Fibroblast of the aortic adventitia (primary cell): ENCODE measurements at places on chromosomes 3 and 15. TPM values are rescaled to one million over a fixed set of nuclear protein-coding genes. Genes with fewer than 3 reads are reported as not detected.

Gene THPO
- 0.49 TPM in 1 of 2 replicates, not detected in the other for total RNA-seq

Gene PROS1
- total RNA-seq, result 57.1 and 109 TPM in 2 replicates

Gene CCK
- total RNA-seq, result 2.3 TPM in 1 of 2 replicates, not detected in the other

Gene CHST13
- 0.09 TPM in 1 of 2 replicates, not detected in the other for total RNA-seq

Gene HRG
- total RNA-seq, result not detected in 2 replicates

Gene TGFBR2
- total RNA-seq, result 119 and 393 TPM in 2 replicates

Gene SI
- not detected in 2 replicates for total RNA-seq

Gene GP9
- not detected in 2 replicates for total RNA-seq

Gene SLC2A2
- not detected in 2 replicates for total RNA-seq

Gene CHRNA7
- 0.18 TPM in 1 of 2 replicates, not detected in the other for total RNA-seq

Gene MESP1
- total RNA-seq, result 0.45 and 0.49 TPM in 2 replicates

Gene IDH3A
- 53.8 and 60.8 TPM in 2 replicates for total RNA-seq

Gene GOLGA6L10
- 0.45 and 0.49 TPM in 2 replicates for total RNA-seq

Gene PPARG
- total RNA-seq, result 11.1 and 39.4 TPM in 2 replicates

Gene RASGRF1
- total RNA-seq, result not detected in 2 replicates

Gene AMIGO3
- 0.27 and 0.65 TPM in 2 replicates for total RNA-seq

Gene DGKG
- 0.08 and 0.27 TPM in 2 replicates for total RNA-seq

Gene GABRG3
- not detected in 2 replicates for total RNA-seq

Gene NCKIPSD
- total RNA-seq, result 8.1 and 20.0 TPM in 2 replicates

Gene FRMD4B
- 0.81 and 1.6 TPM in 2 replicates for total RNA-seq

Gene GPR15
- total RNA-seq, result not detected in 2 replicates

Gene TRAIP
- total RNA-seq, result 1.3 and 7.7 TPM in 2 replicates

Gene FSIP1
- total RNA-seq, result 1.4 and 4.2 TPM in 2 replicates

Gene DPPA4
- not detected in 2 replicates for total RNA-seq

Gene CD200R1
- not detected in 2 replicates for total RNA-seq

Gene MAGEF1
- total RNA-seq, result 16.8 and 20.1 TPM in 2 replicates

Gene RARB
- total RNA-seq, result 3.1 and 4.2 TPM in 2 replicates

Gene DNAJC19
- 23.1 and 29.5 TPM in 2 replicates for total RNA-seq

Gene RASL12
- total RNA-seq, result 1.7 and 1.9 TPM in 2 replicates

Gene ACKR2
- total RNA-seq, result under 0.01 and 0.41 TPM in 2 replicates

Gene ROPN1
- total RNA-seq, result not detected in 2 replicates

Gene RSL24D1
- total RNA-seq, result 131 and 149 TPM in 2 replicates

Gene ADCY5
- under 0.01 and 0.41 TPM in 2 replicates for total RNA-seq

Gene DOCK3
- 0.36 and 0.41 TPM in 2 replicates for total RNA-seq

Gene RRP9
- 16.3 and 16.9 TPM in 2 replicates for total RNA-seq

Gene RFX7
- total RNA-seq, result 4.1 and 9.5 TPM in 2 replicates

Gene PLA2G4F
- total RNA-seq, result not detected in 2 replicates

Gene REC114
- not detected in 2 replicates for total RNA-seq

Gene CEP70
- total RNA-seq, result 14.6 TPM in 2 replicates

Gene ZNF774
- total RNA-seq, result 1.4 and 2.3 TPM in 2 replicates

Gene SLC6A11
- not detected in 2 replicates for total RNA-seq

Gene RASGRP1
- 0.09 TPM in 1 of 2 replicates, not detected in the other for total RNA-seq

Gene ZPLD1
- total RNA-seq, result 0.33 and 0.45 TPM in 2 replicates

Gene TMCO5A
- total RNA-seq, result 0.49 TPM in 1 of 2 replicates, not detected in the other

Gene MST1R
- 0.81 and 1.3 TPM in 2 replicates for total RNA-seq

Gene USF3
- total RNA-seq, result 4.5 and 12.9 TPM in 2 replicates

Gene RBMS3
- 68.4 and 84.1 TPM in 2 replicates for total RNA-seq

Gene SNTN
- not detected in 2 replicates for total RNA-seq

Gene GPR171
- not detected in 2 replicates for total RNA-seq

Gene AMT
- 0.63 and 3.3 TPM in 2 replicates for total RNA-seq

Gene TNFAIP8L3
- total RNA-seq, result 10.3 and 22.4 TPM in 2 replicates

Gene RAB43
- total RNA-seq, result 2.5 and 5.1 TPM in 2 replicates
